ENCODE measurements at places on chromosomes 4 and X.
A peak's percentile ranks its signal among the peaks of the same experiment; 100 is the strongest.

GRCh38 chrX:94178145-94178788 is 504.3 kb downstream of the FAM133A start:
- DNase-seq, result no peak

DNA sequence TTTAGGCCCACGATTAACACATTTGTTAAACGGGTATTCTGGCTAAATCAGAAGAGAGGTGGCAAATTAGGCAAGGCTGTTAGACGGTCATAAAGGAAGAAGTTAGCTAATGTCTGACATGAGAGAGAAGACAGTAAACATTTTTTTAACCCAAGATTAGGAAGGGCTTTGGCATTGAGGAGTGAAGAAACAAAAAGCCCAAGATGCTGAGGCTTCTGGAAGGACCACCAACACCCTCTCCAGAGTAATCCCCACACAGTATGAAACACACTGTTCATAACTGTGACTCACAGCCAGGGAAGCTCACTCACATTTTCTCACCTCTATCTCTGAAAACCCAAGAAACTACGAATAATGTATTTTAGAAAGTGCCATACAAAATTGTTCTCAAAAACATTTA is 127.6 kb downstream of the AMELX start:
- no peak for DNase-seq

- DNase-seq, result no peak
Observed at GRCh38 chr4:16846540-16847117, 51.8 kb downstream of the LDB2 start.

DNA sequence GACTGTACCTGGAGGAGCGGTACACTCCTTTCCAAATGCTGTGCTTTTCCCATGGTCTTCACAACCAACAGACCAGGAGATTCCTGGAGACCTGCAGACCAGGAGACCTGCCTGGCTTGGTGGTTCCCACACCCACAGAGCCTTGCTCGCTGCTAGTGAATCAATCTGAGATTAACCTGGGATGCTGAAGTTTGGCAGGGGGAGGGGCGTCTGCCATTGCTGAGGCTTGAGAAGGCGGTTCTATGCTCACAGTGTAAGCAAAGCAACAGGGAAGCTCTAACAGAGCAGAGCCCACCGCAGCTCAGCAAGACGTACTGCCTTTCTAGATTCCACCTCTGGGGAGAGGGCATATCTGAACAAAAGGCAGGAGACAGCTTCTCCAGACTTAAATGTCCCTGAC is 34.5 kb upstream of the FAAH2 start:
- DNase-seq, result no peak

DNA sequence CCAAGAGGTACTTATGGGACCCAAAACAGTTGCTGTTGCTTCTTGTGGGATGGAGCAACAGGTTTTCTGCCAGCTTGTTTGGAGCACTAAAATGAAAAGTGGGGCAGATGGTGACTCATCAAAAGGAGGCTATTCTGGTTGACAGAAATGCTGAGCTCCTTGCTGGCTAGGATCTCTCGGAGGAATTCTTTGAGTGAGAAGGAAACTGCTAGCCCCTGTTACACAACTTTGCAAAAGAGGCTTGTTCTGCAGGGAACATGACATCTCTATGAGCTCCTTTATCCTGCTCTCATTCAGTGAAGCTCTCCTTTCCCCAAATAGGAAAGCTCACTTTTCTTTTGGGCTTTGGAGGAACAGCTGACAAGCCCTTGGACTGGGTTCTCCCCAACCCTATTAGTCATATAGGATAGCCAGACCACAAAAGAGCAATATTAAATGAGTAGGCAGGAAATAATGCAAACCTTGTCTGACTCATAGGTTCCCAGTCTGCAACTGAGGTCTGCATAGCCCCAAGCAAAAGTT is 108.3 kb downstream of the CDS1 start:
- DNase-seq, result no peak

GRCh38 chr4:93788712-93789111 is 39.8 kb upstream of the ATOH1 start:
- peak; percentile 33 for DNase-seq

GRCh38 chrX:41541386-41541785 is 94.2 kb downstream of the NYX start:
- DNase-seq, result no peak

DNA sequence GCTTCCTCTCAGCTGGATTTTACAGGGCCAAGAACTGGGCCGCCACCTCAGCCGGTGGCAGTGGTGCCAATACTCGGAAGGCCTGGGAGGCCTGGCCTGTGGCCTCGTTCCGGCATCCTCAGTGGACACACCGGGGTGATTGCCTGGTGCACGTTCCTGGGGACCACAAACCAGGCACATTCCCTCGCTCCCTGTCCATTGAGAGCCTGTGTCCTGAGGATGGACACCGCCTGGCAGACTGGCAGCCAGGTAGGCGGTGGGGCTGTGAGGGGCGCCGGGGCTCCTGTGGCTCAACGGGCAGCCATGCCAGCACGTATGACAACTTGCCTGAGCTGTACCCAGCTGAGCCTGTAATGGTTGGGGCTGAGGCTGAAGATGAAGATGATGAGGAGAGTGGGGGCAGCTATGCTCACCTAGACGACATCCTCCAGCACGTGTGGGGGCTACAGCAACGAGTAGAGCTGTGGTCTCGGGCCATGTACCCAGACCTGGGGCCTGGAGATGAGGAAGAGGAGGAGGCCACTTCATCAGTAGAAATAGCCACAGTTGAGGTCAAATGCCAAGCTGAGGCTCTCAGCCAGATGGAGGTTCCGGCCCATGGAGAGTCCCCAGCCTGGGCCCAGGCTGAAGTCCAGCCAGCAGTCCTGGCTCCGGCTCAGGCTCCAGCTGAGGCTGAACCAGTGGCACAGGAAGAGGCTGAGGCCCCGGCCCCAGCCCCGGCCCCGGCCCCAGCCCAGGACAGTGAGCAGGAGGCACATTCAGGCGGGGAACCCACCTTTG is 70.4 kb downstream of the STARD8 start:
- DNase-seq, result no peak

DNA sequence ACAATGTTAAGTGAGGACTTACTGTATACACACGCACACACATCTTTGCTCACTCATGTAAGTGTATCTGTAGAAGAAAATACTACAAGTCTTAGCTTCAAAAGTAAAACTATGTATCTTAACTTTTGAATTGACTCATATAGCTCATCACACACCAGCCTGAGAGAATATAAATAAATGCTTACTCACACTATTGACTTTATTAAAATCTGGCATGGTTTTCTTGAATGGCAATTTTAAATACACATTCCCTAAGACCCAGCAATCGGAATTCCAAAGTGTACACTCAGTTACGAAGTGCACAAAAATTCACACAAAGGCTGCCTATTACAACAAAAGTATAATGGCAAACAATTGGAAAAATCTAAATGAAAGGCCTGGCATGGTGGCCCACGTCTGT is 2.0 kb downstream of the ERCC6L start:
- DNase-seq, result no peak

DNA sequence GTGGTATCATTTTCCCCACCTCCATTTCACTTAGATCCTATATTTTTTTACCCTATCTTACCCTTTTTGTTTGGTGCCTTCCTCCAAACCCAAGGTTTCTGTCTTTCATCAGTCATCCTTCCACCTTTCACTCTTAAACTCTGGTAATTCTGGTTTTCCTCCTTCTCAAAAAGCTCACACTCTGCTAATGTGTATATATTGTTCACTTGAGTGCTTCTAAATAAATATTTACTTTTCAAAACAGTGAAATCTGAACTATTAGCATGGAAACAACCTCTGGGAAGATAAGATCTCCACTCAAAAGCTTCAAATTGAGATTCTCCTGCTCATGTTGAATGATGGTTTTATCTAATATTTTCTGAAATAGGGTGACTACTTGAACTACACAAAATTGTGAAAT is 21.5 kb downstream of the XIAP start:
- DNase-seq, result no peak

GRCh38 chr4:38774181-38774955 is 8.4 kb downstream of the TLR10 start:
- no peak for DNase-seq

- no peak for DNase-seq
Observed at GRCh38 chr4:8364141-8364540, 76.4 kb downstream of the ACOX3 start.

- no peak for DNase-seq
Observed at GRCh38 chr4:7705593-7705992, 234.1 kb downstream of the AFAP1 start.

DNA sequence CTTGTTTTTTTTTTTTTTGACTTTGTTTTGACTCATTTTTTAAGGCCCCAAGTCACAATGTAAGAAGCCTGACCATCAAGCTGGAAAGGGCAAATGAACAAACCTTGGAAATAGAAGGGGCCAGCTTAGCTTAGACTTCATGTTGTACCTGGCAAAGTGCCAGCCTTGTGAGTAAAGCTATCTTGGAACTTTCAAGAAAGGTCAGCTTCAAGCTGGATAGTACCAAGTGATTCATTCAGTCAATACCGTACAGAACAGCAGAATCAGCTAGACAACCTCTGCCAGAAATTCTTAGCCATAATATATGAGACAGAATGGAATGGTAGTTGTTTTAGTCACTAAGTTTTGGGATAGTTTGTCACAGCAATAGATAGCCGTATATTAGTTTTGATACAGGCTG is 1492.2 kb upstream of the TENM3 start:
- DNase-seq, result no peak

DNA sequence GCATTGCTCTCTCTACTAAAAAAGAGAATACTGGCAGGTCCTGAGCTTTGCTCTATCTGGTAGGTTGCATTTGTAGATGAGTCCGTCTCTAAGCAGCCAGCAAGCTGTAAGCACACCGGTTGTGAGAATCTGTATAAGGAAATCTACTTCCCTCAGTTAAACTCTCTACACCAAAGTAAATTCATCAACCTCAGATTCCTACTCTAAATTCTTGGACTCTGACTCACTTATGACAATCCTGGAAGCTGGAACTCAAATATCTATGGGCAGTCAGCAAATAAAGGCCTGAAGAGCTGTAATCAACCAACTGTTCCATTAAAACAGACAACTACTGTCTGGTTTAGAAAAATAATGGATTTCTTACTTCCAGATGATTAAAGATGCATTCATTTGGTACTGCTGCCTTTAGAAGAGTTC is 37.9 kb downstream of the FAT1 start:
- DNase-seq, result no peak

DNA sequence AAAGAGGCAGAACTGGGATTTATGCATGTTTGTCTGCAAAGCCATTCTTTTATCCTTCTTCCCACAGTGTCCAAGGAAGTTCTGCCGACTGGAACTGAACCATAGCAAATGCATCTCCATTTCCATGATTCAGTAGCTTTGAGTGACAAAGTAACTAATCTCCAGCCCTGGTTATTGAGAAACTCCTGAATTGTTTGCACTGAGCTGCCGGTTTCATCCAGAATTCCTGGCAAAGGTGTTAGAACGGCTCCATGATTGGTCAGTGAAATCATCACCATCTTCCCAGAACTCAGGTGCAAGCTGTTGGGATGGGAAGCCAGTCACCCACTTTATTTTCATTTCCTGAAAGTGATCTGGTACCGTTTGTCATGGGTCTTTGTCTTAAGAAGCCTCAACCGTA is 47.0 kb upstream of the SLC34A2 start:
- no peak for DNase-seq

GRCh38 chr4:186643501-186644310 is 80.0 kb downstream of the FAT1 start:
- DNase-seq, result no peak

GRCh38 chrX:8305350-8305749 is 134.3 kb upstream of the VCX2 start:
- DNase-seq, result no peak

DNA sequence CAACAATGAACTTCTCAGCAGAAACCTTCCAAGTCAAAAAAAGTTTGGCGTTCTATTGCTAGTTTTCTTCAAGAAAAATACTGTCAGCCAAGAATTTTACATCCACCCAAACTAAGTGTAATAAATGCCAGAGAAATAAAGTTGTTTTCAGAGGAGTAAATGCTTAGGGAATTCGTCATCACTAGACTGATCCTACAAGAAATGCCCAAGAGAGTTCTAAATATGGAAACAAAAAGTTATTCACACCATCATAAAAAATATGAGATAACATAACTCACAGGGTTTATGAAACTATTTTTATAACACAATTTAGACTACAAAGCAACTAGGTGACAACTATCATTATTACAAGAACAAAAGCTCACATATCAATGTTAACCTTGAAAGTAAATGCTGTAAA is 259.5 kb upstream of the GABRA2 start:
- DNase-seq, result no peak

DNA sequence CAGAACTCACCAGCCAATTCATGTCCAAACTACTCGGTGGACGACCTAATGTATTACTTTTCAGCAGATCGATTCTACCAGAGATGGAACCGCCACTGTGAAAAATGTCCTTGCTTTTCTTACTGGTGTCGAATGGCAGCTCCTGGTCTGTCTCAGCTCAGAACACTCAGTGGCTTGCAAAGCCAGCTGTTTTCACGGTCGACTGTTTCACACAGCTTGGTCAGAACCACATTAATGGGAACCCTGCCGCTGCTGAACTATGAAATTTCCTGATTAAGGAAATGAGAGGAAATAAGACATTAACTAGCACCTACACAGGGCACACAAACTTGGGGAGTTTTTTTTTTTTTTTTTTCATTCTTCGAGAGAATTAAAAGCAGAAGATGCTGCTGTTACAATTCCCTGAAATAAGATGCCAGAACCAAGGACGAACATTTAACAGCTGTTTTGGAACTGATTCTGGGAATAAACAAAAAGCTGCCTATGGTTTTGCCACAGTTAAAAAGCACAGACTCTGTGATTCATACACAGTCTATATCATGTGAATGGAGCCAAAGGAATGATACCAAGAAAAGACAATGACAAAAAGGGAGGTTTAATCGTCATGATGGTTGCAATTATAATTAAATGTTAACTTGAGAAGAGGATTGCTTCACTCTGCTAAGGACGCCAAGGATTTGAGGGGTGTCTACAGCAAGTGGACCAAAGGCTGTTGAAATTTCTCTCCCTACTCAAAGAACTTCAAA is 31.3 kb downstream of the SUPT20HL2 start:
- DNase-seq, result peak; percentile 67

DNA sequence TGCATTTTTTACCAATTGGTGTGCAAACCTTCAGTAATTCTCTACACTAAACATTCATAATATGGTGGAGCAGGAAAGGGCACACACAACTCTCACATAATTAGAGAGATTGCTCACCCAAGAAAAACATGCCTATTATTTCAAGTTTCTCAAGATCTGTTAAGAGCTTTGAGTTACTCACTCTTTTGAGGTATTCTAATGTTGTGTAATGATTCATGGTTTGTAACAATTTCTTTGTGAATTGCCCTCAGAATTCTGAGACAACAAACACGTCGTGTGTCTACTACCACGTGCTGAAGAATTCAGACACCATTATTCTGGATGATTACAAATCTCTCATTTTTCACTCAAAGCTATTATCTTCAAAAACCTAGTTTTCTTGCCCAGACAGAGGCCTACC is 82.8 kb downstream of the PDGFC start:
- no peak for DNase-seq

DNA sequence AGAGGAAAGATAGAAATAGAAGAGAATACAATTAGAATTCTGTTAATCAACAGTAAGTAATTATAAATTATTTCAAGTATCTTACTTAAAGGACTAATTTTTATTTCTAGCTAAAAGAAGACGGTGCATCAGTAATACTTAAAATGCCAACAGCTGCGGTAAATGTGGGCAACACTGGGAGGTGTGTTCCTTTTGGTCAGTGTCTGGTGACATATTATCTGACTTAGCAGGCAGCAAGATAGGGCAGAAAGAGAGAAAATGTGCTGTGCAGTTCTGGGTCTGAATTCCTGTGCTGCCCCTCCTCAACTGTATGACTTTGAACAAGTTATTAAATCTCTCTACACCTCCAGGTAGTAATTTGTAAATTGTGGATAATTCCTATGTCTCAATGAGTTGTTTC is 120.6 kb downstream of the ZNF827 start:
- no peak for DNase-seq
